Adipocyte (in vitro differentiated cells): ENCODE measurements at places on chromosomes 5 and 9.

DNA sequence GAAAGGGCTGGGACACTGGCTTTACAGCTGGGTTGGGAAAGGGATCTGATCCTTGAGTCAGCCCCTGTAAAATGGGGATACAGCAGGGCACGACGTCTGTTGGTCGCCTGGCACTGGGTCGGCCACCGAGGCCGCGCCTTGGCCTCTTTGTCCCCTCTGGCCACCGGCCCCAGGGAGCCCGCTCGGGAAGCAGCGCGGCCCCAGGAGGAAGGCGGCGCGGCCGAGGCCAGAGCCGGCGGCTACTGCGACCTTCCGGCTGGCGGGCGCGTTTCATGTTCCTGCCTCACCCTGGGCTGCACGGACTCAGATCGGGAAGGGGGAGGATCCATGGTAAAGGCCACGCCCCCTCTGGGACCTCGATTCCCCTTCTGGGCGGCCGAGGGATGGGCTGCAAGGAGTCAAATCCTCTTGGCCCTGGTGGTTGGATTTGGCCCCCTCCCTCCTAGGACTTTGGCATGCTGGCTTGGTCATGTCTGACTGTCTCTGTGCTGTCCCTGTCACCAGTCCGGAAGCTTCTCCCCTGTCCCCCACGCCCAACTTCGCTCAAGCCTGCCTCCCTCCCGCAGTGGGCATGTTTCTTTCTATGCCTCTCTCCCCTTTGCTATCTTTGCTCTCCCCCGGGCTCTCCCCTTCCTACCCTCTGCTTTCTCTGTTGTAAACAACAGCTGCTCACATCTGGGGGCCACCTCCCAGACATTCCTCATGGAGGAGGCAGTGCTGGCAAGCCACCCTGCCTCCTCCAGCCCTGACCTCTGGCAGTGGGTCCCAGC is 25.8 kb downstream of the FPGS start:
- DNase-seq = peak; percentile 60

DNA sequence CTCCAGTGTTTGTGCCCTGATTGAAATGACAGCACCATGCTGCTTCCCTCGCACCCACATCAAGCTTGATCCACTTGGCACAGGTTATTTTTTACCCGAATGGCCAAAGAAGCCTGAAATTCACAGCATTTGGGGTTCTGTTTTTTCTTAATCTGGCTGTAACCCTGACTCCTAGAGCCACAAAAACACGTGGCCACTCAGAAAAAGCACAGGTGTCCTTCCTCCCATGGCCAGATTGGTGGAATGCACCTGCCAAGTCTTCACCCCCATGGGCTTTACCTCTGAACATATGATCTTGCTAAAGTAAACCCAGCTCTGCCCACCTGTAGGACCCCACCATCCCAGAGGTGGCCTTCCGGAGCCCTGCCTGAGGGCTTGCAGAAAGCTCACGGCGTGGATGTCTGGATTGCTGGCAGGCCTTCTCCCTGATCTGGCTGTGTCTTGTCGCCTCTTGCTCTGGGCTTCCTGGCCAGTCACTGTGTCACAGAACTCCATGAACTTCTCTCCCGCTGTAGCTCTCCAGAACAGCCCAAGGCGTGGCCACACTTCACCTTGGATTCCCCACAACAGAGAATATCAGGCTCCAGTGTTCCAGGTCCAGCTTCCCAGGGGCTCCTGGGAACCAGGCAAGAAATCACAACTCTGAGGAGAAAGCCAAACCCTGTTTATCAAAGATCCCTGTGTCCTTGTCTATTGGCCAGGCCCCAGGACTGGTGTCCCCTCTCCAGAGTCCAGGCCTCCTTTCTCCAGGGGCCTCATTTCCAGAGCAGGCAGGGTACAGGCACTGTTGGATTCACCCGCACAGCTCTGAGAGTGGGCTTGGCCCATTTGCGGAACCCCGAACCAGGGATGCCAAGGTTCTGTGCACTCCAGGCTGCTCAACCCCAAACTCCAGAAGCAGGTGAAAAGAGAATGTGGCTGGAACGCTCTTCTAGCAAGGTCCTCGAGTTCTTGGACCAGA is 272.5 kb downstream of the SYK start:
- DNase-seq = no peak

- DNase-seq = peak; percentile 27
These were observed 706.0 kb upstream of the GRAMD2B start for GRCh38 chr5:125717209-125717608.

DNA sequence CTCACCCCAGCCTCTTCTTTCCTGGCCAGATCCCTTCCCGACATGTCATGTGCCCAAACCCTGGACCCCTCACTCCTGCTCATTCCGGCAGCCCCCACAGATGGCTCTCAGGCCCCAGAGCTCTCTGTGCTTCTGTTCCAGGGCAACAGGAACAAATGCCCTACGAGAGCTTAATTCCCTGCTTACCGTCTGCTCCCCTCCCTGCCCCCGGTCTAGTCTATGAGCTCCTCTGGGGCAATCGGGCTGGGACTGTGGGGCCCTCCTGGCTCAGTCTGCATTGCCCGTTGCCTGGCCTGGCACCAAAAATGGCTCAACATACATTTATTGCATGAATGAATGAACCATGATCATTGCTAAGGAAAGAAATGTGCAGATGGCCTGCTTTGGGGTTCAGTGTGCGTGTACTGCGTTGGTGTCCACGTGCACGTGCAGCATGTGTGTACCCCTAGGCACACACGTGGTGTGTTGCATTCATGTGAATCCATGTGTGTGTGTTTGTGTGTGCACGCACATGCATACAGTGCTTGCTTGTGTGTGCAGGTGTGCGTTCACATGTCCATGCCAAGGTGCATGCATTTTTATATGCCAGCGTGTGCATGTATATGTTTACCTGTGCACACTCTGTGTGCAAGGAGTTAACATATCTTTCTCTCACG is 201.2 kb upstream of the IER5L start:
- DNase-seq = no peak

- no peak for DNase-seq
These were observed 573 bp upstream of the SPATA24 start for GRCh38 chr5:139404484-139404840.
